Activated T-helper 1 cell treated with anti-CD3 and anti-CD28 coated beads, Interleukin-12 subunit alpha, Interleukin-12 subunit beta, Interleukin-2, Interleukin-4 antibody, amounts not matched to agents 30 ng/mL and 10 ng/mL and 1 ng/mL, durations not matched to agents 14 hours and 24 hours and 36 hours (primary cell): ENCODE measurements at places on chromosomes 2 and 18.

- peaks cover 10% of the 10 kb centered on the region for H3K4me1 ChIP-seq
- DNase-seq = no peak
- no peak overlapping the region for H3K4me3 ChIP-seq
- H3K27me3 ChIP-seq = peaks cover 3% of the 10 kb centered on the region
- no peaks in the 10 kb centered on the region for H3K36me3 ChIP-seq
These were observed 41.8 kb downstream of the PSMA8 start for GRCh38 chr18:26175481-26175880.

DNA sequence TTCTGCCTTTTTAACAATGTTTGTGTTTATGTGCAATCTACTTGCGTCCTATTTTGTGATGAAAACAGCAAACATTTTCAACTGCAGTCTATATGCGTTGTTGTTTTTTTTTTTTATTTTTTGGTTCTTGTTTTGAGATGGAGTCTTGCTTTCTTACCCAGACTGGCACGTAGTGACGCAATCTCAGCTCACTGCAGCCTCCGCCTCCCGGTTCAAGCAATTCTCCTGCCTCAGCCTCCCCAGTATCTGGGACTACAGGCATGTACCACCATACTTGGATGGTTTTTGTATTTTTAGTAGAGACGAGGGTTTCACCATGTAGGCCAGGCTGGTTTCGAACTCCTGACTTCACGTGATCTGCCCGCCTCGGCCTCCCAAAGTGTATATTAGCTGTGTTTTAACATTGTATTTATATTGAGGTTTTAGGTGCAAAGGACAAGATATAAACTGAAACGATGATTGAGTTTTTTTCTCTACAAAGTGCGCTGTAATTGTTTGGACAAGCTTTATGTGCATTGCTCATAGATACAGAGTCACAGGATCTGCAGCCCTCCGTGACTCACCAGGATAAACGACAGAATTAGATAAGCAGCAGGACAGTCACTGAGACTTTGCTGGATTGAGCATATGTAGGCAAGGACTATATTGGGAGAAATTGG, 17.4 kb downstream of the CDH7 start:
- no peaks in the 10 kb centered on the region for H3K4me1 ChIP-seq
- H3K27me3 ChIP-seq = no peaks in the 10 kb centered on the region
- no peak overlapping the region for H3K4me3 ChIP-seq

DNA sequence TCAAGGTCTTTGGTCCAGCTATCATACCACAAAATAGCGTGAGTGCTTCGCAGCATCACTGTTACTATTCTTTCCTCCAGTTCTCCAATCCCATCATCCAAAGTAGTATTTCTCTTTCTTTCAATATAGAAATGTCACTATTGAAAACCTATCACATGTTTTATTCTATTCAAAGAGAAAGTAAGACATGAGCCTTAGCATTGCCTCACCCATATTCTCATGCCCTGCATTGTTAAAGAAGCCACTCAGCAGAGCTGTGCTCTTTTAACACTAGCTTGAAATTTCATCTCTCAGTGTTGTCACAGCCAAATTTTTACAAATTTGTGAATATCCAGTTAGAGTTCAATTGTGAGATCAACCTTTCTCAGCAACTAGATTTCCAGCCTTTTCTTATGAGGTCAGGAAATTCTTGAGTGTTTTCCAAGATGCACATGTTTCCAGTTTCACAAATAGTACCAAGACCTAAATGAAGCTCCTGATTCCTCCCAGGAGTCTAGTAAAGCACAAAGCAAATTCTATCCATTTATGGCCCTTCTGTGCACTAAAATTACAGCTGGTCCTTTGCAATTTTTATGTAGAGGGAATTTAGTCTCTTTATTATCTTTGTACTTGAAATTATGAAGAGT, 343.7 kb downstream of the SPAG16 start:
- H3K27ac ChIP-seq = no peak overlapping the region
- H3K4me1 ChIP-seq = no peaks in the 10 kb centered on the region
- DNase-seq = no peak
- H3K4me3 ChIP-seq = no peak overlapping the region
- H3K36me3 ChIP-seq = no peaks in the 10 kb centered on the region

DNA sequence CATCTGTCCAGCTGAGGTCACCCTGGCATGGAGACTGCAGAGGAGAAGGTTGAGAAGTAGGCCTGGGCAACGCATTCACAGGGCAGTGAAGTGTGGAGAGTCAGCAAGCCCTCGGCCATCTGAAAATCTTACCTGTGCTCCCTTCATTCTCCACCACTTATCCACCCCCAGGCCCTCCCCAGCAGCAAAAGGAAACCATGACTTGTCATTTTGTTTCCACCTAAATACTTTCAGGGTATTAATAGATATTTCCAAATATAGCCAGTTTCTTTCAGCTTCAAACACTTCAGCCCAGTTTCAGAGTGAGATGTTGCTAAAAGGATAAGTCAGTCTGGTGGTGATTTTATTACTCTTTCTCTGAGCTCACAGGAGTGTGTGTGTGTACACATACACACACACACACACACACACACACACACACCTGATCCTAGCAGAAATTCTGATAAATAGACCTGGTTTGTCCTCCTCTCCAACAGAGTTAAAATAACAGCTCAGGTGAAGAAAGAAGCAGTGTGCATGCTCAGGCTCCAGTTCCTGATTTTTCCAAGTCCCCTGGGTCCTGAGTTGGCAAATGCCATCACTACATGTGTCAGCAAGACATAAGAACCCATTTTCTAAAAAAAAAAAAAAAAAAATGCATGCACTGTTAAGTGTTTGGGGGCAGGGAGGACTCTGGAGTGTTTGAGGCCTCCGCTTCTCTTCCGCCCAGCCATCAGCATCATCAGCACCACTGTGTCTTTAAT, 82.8 kb downstream of the LOXHD1 start:
- no peak overlapping the region for H3K27ac ChIP-seq
- H3K4me3 ChIP-seq = no peak overlapping the region
- no peaks in the 10 kb centered on the region for H3K4me1 ChIP-seq
- DNase-seq = no peak
- H3K27me3 ChIP-seq = peaks cover 2% of the 10 kb centered on the region

- no peak for DNase-seq
- no peak overlapping the region for H3K4me3 ChIP-seq
- no peak overlapping the region for H3K27ac ChIP-seq
These were observed 222.8 kb downstream of the NAPG start for GRCh38 chr18:10748641-10749040.

- no peak overlapping the region for H3K27ac ChIP-seq
- no peak for DNase-seq
- no peaks in the 10 kb centered on the region for H3K36me3 ChIP-seq
- H3K4me3 ChIP-seq = no peak overlapping the region
These were observed 92.5 kb upstream of the LRATD1 start for GRCh38 chr2:14540015-14540414.

DNA sequence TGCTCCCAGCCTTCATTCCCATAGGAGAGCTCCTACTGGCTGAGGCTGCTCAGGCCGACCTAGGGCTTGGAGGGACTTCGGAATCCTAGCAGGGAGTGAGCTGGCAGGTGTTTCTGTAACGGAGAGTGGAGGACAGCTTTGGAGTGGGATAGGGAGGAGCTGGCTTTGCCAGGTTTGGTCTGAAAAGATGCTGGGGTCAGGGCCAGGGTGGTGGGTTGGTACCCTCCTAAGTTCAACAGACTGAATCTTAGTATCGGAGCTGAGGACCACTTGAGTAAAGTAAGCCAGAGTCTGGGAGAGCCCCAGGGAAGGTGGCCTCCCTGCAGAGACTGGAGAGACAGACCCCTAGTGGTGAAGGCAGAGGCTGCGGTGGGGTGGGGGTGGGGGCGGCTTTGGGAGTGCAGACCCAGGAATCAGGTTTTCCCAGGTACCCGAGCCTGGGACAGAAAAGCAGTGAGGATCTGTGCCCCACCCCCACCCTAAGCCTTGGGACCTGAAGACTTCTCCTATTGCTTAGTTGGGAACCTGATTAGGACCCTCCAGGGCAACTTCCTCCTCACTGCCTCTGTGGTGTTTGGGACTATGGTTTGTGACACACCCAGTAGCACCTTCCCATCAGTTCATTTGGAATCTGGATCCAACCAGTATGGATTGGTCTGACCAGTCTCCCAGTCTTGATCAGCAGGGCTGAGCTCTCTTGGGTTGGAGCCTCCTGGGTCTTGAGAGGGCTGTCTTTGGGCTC, 3.0 kb downstream of the CNNM4 start:
- peaks cover 67% of the 10 kb centered on the region for H3K4me1 ChIP-seq
- no peak for DNase-seq
- no peak overlapping the region for H3K27ac ChIP-seq

GRCh38 chr2:106267997-106268396, 73.9 kb upstream of the UXS1 start:
- no peaks in the 10 kb centered on the region for H3K36me3 ChIP-seq
- H3K4me3 ChIP-seq = no peak overlapping the region
- no peak for DNase-seq

GRCh38 chr2:53884883-53885282, 25.1 kb upstream of the GPR75 start:
- no peaks in the 10 kb centered on the region for H3K27me3 ChIP-seq
- H3K4me3 ChIP-seq = no peak overlapping the region
- no peak overlapping the region for H3K27ac ChIP-seq

- no peak for DNase-seq
- no peaks in the 10 kb centered on the region for H3K36me3 ChIP-seq
- H3K4me1 ChIP-seq = no peaks in the 10 kb centered on the region
- H3K27ac ChIP-seq = no peak overlapping the region
- H3K4me3 ChIP-seq = no peak overlapping the region
These were observed 7.0 kb downstream of the ZSWIM2 start for GRCh38 chr2:186841940-186842339.

DNA sequence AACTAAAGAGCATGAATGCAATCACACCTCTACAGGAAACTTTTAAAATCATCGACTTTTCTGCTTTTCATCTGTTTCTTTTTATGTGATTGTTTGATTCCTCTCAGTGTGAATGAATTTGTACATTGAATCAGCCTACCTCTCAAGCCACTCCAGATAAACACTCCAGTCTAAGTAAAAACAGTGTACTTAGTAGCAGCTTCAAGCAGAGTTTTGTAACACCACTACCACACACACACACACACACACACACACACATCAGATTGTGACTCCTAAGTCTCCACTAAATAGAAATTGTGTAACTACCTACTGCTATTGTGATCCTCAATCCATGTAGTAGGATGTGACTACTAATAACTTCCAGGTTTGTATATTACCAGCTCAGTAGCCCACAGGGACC, 65.3 kb upstream of the EPB41L5 start:
- peaks cover 15% of the 10 kb centered on the region for H3K4me1 ChIP-seq
- DNase-seq = no peak
- H3K27ac ChIP-seq = no peak overlapping the region
- no peaks in the 10 kb centered on the region for H3K27me3 ChIP-seq
- peaks cover 29% of the 10 kb centered on the region for H3K36me3 ChIP-seq

- H3K27me3 ChIP-seq = peaks cover 37% of the 10 kb centered on the region
- no peak overlapping the region for H3K27ac ChIP-seq
- no peaks in the 10 kb centered on the region for H3K36me3 ChIP-seq
- H3K4me1 ChIP-seq = no peaks in the 10 kb centered on the region
These were observed 5.9 kb upstream of the USP40 start for GRCh38 chr2:233572468-233572867.

DNA sequence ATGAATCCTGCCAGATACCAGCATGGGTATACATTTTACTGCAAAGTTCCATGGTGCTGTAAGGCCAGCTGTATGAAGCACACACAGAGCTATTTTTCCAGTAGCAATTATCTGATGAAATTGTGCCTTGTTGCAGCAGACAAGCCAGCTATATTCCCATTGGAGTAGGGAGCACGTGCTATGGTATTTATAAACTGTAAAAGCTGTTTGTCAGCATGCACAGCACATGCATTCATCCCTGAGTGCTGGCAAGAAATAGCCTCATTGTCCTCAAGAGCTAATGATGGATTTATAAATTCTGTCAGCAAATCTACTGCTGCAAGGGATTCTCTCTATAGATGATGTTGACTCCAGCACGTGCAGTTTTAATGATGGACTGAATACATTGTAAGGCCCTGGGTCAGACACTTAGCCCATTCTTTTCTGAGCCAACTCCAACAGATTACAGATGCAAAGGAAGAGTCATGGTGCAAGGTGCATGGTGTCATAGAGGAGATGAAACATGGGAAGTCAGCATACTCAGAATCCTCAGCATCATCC, 61.7 kb downstream of the KCNS3 start:
- no peaks in the 10 kb centered on the region for H3K36me3 ChIP-seq
- no peaks in the 10 kb centered on the region for H3K27me3 ChIP-seq
- no peak overlapping the region for H3K4me3 ChIP-seq

DNA sequence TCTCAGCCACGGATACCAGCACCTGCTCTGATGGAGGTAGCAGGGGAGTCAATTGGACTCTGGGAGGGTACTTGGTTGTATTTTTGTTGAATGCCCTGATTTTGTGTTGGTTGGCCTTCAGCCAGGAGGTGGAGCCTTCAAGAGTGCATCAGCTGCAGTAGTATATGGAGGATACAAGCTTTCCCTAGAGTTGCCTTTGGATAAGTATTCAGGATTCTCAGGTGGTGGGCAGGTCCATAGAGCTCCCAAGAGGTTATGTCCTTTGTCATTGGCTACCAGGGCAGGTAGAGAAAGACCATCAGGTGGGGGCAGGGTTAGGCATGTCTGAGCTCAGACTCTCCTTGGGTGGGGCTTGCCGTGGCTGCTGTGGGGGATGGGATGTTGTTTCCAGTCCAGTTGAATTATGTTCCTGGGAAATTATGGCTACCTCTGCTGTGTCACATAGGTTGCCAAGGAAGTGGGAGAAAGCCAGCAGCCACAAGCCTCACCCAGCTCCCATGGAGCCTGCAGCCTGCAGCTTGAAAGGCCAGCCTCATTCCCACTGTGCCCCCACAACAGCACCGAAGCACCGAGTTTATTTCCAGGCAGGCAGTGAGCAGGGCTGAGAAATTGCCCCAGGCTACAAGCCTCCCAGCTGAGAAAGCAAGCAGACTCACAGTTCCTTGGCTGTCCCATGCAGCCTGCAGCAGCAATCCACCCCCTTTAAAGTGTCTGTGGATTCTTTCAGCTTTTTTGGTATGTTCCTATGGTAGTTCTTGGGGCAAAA, 38.6 kb upstream of the CHST9 start:
- no peak for DNase-seq
- H3K4me1 ChIP-seq = no peaks in the 10 kb centered on the region
- no peaks in the 10 kb centered on the region for H3K27me3 ChIP-seq
- no peak overlapping the region for H3K4me3 ChIP-seq

DNA sequence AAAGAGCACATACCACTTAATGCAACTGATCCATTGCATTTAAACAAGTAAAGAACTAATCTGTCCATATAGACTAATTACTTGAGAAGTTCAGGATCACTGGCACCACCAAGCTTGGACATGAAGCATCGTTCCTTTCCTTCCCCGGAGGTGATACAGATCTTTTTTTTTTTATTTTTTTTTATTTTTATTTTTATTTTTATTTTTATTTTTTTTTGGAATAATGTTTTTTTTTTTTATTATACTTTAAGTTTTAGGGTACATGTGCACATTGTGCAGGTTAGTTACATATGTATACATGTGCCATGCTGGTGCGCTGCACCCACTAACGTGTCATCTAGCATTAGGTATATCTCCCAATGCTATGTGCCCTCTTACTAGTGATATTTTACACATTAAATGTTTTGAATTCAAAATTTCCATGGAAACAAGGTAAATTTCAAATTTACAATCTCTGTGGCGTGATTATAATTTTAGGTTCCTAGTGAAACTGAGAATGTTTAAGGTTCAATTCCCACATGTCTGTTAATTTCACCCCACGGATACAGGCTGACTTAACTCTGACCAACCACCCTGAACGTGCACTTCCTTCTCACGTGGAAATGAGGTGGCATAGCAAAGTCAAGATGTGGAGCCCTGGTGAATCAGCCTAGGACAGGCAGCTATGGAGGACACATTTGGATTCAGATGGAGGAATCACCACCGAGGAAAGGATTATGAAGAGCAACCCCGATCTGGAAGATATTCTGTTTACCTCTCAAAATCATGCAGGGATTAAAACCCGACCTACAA, 101.6 kb upstream of the THOC1 start:
- no peaks in the 10 kb centered on the region for H3K4me1 ChIP-seq
- H3K36me3 ChIP-seq = no peaks in the 10 kb centered on the region
- no peak overlapping the region for H3K4me3 ChIP-seq
- H3K27me3 ChIP-seq = peaks cover 8% of the 10 kb centered on the region
